Lower lobe of right lung (tissue), 2 donors: ENCODE measurements at places on chromosomes 2 and 18. TPM values are rescaled to one million over a fixed set of nuclear protein-coding genes. Genes with fewer than 3 reads are reported as not detected.

Gene ACVR1C
- 1.7 TPM for total RNA-seq

DNA sequence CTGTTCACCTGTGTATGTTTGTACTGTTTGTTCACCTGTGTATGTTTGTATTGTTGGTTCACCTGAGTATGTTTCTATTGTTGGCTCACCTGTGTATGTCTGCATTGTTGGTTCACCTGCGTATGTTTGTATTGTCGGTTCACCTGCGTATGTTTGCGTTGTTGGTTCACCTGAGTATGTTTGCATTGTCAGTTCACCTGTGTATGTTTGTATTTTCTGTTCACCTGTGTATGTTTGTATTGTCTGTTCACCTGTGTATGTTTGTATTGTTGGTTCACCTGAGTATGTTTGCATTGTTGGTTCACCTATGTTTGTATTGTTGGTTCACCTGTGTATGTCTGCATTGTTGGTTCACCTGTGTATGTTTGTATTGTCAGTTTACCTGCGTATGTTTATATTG lies 14.6 kb downstream of the ADI1 start:
- no peak for DNase-seq

DNA sequence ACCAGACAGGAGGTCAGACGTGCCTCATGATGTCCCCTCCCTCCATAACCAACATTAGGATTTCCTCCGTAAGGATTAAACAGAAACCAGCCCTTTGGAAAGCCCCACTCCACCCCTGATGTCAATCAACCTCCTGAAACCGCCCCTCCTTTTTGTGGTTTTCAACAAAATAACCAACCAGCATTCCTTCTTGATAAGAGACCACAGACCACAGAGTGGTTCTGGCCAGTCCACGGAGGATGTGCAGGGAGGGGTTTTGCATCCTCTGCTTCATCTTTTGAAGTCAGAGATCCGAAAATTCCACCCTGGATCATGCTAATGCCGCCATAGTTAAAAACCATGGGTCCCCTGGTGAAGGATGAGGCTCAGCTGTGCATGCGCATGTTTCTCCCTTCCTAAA lies 180.0 kb upstream of the CCDC150 start:
- no peak for DNase-seq

GRCh38 chr2:121019071-121019470 lies 265.9 kb downstream of the TFCP2L1 start:
- DNase-seq, result no peak

DNA sequence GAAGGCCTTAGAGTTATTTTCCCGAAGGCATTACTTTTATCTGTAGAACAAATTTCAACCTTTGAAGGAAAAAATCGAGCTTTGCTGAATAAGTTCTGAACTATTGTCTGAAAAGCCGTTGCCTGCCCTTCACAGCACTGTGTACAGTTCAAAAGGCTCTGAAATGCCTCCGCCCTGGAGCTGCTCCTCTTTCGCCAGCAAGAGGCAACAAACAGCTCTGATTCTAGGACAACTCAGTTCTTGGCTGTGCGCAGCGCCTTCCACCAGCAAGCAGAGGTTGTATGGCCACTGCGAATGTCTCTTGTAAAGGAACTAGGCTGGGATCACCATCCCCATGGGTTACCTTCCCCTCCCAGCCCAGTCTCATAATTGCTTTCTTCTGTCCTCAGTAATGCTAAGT lies 308.5 kb downstream of the GBX2 start:
- DNase-seq, result no peak
